Natural killer cell (primary cell): ENCODE measurements at places on chromosomes 3 and 15. TPM values are rescaled to one million over a fixed set of nuclear protein-coding genes. Genes with fewer than 3 reads are reported as not detected.

DNA sequence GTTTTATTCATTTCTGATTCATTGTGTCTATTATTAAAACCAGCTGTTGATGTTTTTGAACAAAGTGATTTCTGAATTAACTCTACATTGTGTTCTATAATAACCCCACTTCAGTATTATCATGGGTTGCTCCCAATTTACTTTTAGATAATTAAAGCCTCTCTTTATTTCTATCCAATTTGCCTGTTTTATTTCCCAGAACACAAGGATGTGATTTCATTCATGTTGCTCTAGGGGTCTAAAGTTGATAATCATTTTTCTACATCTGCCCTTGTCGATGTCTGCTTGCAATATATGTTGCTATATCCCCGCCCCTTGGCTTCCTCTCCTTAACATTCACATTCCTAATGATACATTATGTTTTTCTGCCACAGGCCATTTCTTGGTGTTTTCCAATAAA is 747.3 kb downstream of the CADM2 start:
- no peak overlapping the region for H3K4me3 ChIP-seq
- no peaks in the 10 kb centered on the region for H3K4me1 ChIP-seq
- H3K36me3 ChIP-seq, result no peaks in the 10 kb centered on the region
- H3K27me3 ChIP-seq, result no peaks in the 10 kb centered on the region
- H3K27ac ChIP-seq, result no peak overlapping the region
- DNase-seq, result no peak

DNA sequence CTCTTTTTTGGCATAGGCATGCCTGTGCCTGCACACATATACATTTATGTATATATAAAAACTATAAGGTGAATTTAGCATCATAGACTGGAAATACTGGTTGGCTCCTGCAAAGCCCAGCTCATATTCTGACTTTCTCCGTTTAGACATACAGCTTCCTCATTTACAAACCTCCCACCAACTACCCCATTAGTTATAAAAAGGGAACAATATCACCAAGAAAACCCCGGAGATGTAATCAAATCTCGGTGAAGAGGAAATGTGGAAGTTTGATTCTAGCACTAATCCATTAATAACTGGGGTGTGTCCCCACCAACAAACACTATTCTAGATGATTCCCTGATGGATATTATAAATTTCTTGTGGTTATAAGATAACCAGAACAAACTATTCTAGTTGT is 517.7 kb upstream of the TBL1XR1 start:
- no peaks in the 10 kb centered on the region for H3K36me3 ChIP-seq
- H3K27ac ChIP-seq, result no peak overlapping the region
- no peaks in the 10 kb centered on the region for H3K4me1 ChIP-seq
- H3K27me3 ChIP-seq, result no peaks in the 10 kb centered on the region
- no peak overlapping the region for H3K4me3 ChIP-seq

The NECTIN3 gene
- 3.7 TPM for total RNA-seq

- no peak overlapping the region for H3K27ac ChIP-seq
- no peaks in the 10 kb centered on the region for H3K27me3 ChIP-seq
- no peaks in the 10 kb centered on the region for H3K4me1 ChIP-seq
- H3K4me3 ChIP-seq, result no peak overlapping the region
- no peak for DNase-seq
- H3K36me3 ChIP-seq, result no peaks in the 10 kb centered on the region
These were observed 9.8 kb upstream of the LRRC34 start for GRCh38 chr3:169822540-169822939.

DNA sequence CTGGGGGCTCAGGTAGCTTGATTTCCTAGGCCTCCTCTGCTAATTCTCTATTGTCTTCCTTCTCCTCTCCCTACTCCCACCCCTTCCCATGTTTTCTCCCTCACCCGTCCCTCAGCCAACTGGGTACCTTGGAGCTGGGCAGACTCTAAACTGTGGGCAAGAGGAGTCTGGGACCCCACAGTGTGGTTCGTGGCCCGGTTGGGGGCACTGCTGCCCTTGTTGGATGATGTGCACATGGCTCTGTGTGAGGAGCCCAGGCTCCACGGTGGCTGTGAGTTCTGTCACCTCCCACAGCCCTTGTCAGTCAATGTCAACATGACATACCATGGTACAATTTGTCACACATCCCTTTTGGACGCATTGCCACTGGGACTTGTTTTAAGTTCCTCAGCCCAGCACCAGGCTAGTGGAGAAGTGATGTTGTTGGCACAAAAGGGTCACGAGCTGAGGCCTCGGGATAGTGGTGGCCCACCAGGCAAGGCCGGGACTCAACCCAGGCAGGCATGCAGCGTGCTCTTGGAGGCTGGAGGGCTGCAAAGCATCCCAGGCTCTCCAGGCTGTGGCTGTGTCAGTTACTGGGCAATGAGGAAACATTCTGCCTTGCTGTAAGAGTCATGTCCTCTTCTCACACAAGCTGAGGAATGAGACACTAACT is 142.3 kb downstream of the TLE3 start:
- no peak overlapping the region for H3K4me3 ChIP-seq
- no peaks in the 10 kb centered on the region for H3K36me3 ChIP-seq
- H3K27me3 ChIP-seq, result no peaks in the 10 kb centered on the region
- no peak for DNase-seq
- H3K4me1 ChIP-seq, result no peaks in the 10 kb centered on the region

The HAPLN3 gene
- total RNA-seq, result 10.8 TPM

The HEXA gene
- total RNA-seq, result 172 TPM

- H3K36me3 ChIP-seq, result no peaks in the 10 kb centered on the region
- no peak for DNase-seq
- H3K4me1 ChIP-seq, result peaks cover 12% of the 10 kb centered on the region
- no peaks in the 10 kb centered on the region for H3K27me3 ChIP-seq
- H3K27ac ChIP-seq, result no peak overlapping the region
- H3K4me3 ChIP-seq, result no peak overlapping the region
These were observed 14.5 kb downstream of the SPTBN5 start for GRCh38 chr15:41879321-41879845.
